ENCODE measurements at places on chromosomes 6 and 20.

GRCh38 chr20:40008177-40008576, 680.9 kb downstream of the MAFB start:
- DNase-seq, result no peak

GRCh38 chr6:150008588-150008987, 16.7 kb downstream of the RAET1L start:
- peak; percentile 39 for DNase-seq

GRCh38 chr6:72850040-72850439, 228.2 kb downstream of the KCNQ5 start:
- no peak for DNase-seq

DNA sequence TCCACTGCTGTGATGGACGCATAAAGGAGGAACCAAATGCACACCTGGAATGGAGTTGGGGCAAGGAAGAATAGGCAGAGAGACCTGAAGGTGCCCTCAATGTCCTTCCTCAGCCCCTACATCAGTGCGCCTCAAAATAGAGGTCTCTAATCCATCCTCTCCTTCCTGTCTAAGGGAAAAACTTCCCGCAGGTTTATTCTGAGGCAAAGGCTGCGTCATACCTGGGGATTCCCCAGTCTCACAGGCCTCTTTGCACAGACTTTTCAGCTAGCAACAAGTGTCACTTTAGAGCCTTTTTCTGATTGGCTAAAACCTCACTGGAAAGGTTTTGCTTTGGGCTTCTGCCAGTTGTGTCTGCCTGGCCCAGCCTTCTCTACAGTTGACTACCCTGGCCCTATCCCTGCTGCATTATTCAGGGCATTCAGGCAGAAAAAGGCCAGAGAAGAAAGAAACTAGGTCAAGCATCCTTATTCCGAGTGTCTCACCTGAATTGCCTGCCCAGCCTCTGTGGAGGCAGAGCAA, 1.8 kb upstream of the HLA-DQB1 start:
- peak; percentile 11 for DNase-seq

DNA sequence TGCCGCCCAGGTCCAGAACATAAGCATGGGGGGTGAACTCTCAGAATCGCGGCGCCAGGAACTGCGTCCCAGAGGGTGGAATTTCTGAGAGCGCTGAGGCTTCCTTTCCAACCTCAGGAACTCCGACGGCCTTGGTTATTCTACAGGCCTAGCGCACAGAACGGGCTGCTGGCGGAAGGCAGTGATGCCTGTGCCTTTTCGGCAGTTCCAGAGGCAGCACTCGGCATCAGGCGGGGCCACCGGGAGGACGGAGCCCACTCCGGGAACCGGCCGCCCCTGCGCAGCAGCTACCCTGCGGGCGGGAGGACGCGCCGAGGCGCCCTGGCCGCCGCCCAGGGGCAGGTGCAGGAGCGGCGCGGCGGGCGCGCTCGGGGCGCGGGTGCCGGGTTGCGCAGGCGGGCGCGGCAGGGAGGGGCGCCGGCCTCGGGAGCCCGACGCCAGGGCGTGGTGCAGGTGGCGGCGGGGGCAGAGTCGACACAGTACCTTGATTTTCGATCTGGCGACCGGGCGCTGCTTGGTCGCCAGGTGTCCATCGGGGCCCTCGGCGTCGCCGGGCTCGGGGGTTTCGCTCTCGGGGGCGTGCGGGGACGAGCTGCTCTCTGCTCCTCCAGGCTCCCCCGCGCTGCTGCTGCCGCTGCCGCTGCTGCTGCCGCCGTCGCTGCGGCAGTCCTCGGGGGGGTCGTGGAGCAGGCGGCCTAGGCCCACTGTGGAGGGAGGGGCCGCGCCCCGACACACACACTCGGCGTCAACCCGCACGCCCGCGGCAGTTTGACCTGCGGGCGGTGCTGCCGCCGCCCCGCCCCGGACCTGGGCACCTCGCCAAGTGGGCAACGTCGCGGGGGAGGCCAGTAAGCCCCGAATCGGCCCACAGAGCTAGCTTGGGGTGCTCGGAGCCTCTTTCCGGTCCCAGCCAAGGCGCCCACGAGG, 1.3 kb downstream of the OVOL2 start:
- DNase-seq, result no peak

GRCh38 chr20:34573541-34574300, 15.2 kb downstream of the MAP1LC3A start:
- no peak for DNase-seq

DNA sequence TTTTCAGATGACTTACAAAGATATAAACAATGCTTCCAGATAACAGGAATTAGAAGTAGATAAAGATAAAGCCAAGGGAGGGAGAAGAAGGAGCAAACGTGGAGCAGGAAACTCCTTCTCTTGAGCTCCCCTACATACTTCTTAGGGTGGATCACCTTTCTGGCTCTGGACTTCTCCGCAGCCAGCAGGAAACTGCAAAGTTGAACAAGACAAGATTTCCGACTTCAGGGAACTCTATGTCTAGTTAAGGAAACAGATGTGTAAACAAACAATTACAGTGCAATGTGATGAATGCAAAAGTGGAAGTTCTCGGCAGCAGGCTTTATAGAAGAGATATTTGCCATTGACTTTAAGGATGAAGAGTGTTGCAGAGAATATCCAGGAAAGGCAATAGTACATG, 134.0 kb upstream of the MARCKS start:
- DNase-seq, result no peak

- no peak for DNase-seq
Measured at GRCh38 chr6:67265996-67266921, 1368.8 kb upstream of the ADGRB3 start.

- DNase-seq, result no peak
Measured at GRCh38 chr6:134537146-134537555, 219.2 kb upstream of the SGK1 start.

DNA sequence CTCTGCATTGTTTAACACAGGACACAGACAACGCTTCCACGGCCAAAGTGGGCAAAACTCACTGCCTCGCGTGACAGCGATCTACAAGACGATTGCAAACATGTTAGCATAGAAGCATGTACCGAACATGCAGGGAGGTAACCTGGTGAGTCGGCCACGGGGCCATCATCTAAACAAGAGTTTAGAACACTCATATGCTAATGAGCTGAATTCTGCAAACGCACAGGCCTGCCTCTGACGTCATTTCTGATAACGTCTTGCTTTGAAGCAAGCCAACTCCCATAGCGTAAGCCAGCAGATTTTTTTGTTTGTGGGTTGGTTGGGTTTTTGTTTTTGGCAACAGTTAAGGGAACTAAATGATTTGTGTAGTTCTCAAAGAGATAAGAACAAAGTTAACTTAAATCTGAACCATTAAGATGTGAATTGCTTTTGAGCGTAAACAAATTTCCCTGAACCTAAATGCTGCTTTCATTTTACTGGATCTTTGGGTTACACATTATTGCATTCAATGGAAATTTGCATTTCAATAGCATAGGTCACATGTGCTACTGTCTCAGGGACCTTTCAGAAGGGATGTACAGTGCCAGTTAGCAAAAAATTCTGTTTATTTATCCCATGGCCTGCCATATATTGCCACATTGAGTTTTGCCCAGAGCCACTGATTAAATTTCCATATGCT, 184.5 kb upstream of the PDE10A start:
- DNase-seq, result no peak

DNA sequence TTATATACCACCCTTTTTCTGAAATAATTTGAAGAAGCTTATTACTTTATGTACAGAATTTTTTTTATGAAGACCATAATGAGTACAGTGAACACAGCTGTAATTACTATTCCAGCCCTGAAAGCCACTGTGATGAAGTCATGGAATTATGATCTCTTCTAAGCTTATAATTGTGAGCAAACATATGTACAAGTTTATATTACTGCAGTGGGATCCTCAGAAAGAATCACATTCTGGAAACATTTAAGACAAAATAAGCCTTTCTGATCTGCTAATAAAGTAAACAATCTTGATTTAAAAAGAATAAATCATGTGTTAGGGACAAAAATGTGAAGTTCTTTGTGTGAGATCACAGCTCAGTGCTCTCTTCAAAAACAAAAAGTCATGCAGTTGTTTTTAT, 560.4 kb downstream of the CD109 start:
- DNase-seq, result no peak

GRCh38 chr20:12764053-12764452, 244.7 kb upstream of the SPTLC3 start:
- no peak for DNase-seq

Data from activated CD4-positive, alpha-beta T cell treated with anti-CD3 and anti-CD28 coated beads, Interleukin-2, amount 50 U/mL, for 4 hours (primary cell).